Substantia nigra (tissue), 51 donors: ENCODE measurements at places on chromosomes 4 and X.

DNA sequence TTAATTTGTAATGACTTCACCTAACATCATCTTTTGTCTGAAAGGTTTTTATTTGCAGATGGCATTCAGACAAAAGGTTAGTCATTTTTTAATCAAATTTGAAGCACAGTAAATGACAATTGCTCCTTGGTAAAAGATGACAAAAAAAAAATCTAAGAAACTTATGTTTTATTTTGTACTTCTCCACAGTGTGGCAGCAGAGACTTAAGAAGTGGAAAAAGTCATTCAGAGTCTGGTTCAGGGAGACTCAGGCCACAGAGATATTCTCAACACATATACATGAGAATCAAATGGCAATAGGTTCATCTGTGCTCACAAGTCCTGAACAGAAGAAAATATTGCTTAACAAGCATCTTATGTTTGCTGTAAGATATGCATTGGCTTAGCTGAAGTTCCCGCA lies 436.2 kb downstream of the KCNIP4 start:
- no peak for DNase-seq

DNA sequence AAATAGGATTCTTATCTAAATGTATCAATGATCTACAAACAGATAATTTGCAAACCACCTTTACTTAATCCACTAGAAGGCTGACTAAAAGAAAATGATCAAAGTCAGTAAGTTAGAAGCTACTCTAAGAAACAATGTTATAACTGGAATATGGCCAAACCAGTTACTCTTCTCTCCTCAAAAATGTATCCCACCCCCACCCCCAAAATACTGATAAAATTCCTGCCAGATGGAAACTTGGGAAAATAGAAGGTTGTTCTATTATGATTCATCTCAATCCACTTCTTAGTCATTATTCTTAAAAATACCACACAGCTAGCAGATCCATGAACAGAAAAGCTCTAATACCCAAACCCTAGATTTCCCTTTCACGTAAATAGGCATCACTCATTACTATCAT lies 206.4 kb downstream of the KLHL13 start:
- no peak for DNase-seq

GRCh38 chrX:132491191-132491590 lies 2.4 kb upstream of the MBNL3 start:
- peak; percentile 14 for DNase-seq

DNA sequence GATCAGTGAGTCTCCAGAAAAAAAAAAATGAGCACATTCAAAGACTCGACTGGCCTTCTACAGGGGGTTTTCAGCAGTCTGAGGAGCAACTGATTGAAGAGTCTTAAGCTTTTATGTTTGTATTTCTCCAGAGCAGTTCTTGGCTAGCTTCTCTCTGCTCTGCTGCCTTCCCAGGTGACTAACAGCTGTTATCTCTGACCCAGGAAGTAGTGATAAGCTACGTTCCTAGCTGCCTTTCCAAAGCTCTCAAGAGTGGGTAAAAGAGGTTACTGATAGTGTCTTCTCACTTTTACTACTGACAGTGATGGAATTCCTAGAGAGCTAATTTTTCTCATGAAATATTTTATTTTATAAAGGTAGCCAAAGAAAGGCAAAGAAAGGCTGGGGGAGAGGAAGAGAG lies 66.6 kb downstream of the ENOX2 start:
- DNase-seq: no peak

GRCh38 chr4:163542275-163542674 lies 47.8 kb downstream of the TMA16 start:
- DNase-seq: no peak

- peak; percentile 78 for DNase-seq
These were observed at the start of gene UFSP2 for GRCh38 chr4:185425647-185426352. TSS of gene UFSP2 (minus strand) at chr4:185425964. CDS start at chr4:185425868, 96 bp downstream.

DNA sequence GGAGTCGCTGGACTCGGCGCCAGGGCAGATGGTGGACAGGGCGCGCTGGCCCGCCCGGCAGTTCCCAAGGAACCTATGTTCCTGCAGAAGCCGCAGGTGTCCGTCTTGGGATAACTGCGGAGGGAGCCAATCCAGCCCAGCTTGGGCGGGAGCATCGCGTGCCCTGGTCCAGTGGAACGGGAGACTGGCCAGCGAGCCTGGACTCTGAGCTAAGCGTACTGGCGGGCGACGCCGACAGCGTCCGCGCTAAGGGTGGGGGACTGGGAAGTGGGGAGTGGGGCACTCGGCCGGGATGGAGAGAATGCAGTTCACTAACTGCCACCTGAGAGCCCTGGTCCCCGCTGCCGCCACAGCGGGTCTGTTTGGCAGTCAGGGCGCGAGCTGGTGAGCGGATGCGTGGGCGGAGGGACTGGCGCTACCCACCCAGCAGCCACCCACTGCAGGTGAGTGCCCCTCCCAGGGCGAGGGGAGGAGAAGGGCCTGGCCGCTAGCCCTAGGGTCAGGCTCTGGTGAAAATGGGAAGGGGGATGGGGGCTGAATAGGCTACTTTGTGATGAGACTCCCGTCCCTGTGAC lies 1.3 kb upstream of the MAMLD1 start:
- DNase-seq: peak; percentile 3

DNA sequence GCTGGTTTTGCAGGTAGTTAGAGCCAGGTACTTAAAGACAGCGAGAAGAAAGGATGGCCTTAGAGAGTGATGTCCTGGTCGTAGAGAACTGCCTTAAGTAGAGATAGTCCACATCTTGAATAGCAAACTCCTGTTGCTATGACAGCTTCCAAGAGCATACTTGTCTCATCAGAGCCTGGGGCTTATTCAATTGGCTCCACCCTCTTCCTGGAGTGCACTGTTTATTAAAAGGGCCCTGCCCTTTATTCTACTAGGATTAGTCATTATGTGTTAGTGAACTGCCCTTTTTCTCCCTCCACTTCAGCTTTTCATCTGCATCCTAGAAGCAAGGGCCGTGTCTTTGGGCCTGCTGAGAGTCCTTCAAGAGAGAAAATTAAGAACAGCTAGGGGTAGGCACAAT lies 94.5 kb upstream of the EOLA2 start:
- no peak for DNase-seq

DNA sequence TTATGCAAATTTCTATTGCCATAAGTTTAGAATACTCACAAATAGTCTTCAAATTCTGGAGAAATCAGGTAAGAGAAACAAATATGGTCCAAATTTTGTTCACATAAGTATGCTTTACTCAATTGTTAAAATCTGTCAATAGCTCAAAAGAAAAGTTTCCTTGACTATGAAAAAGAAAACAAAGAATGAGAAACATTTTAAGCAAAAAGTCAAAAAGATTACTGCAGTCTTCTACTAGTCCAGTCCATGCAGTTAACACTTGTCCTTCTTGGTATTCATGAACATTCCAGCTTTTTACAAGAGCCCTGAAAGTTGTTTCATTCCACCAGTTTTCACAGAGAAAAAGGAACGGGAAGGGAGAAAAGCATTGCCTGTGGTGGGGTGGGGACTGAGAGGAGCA lies 54.7 kb upstream of the ZXDA start:
- DNase-seq: no peak

- DNase-seq: no peak
These were observed 109.0 kb upstream of the MAMLD1 start for GRCh38 chrX:150253959-150254620.

GRCh38 chrX:41381685-41382084 lies 47.7 kb downstream of the DDX3X start:
- DNase-seq: no peak

DNA sequence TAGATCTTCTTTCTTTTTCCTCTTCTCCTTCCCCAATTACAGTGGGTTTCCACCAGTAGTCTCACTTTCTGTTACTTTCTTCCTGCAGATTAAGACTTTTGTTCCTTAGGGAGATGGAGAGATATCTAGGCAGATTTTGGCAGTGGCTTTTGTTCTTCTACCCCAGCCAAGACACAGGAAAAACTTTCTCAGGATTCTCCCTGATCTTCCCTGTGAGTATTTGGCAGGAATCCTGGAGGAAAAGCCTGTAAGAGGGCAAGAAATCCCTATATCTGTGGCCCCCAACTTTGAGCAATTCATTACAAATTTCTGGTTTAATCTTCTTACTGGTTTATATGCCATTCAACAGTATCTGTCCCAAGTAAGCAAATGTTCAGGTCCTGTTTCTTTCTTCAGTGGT lies 21.9 kb downstream of the SLC9A7 start:
- DNase-seq: no peak
